ENCODE measurements at places on chromosomes 13 and 19. TPM values are rescaled to one million over a fixed set of nuclear protein-coding genes. Genes with fewer than 3 reads are reported as not detected.
A peak's percentile ranks its signal among the peaks of the same experiment; 100 is the strongest.

- DNase-seq: peak; percentile 53
Observed at GRCh38 chr19:45767410-45767880, 1.6 kb downstream of the SIX5 start.

- no peak for DNase-seq
Observed at GRCh38 chr13:92739306-92739818, 487.2 kb upstream of the GPC6 start.

DNA sequence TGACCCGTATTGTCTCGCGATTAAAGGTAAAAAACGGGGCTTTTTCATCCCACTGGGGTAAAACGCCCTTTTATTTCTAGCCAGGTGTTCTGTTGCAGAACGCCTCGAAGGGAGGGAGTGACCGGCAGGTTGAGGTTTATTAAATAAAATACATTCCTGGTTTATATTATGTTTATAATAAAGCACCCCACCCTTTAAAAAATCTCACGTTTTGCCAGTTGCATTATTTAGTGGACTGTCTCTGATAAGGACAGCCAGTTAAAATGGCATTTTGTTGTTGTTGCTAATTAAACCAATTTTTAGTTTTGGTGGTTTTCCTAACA, 25.1 kb upstream of the ZNF850 start:
- no peak for DNase-seq

Gene FUT1
- total RNA-seq: 1.0 TPM

DNA sequence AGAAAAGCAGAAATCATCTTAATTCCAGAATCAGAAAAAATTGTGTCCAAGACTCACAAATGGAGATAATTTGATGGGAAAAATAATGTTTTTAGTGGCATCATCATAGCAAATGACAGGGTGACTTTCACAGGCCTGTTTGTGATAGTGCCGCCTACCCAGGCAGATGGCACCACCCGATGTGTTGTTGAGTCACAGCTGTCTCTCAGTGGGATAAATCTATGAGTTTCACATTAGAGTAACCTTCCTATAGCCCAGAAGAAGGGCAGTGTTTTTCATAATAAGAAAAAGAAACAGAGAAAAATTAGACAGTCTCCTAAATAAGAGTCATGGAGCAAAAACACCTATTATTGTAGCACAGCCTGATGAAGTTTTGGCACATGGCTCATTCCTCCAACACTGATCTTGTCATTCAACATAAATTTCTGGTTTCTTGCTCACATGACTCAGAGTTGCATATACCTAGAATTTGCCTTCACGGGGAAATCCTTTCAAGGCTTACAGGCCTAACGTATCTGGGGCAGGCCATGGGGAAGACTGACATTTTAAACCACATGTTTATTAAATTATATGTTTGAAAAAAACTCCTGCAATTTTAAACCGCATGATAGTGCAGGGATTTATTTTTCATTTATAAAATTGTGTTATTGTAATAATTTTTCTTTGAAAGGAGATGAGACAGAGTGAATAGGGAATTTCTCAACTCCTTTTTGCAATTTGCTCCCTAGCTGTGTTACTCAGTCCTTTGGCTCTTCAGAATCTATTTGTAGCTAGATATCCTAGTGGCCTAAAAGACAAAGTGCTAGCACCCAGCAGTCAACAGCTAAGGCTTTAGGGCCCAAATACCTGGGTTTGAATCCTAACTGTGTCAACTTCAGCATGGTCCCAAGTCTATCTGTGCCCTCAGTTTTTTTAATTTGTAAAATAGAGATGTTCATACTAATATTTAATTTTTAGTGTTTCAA, 393.7 kb downstream of the NDFIP2 start:
- no peak for DNase-seq

DNA sequence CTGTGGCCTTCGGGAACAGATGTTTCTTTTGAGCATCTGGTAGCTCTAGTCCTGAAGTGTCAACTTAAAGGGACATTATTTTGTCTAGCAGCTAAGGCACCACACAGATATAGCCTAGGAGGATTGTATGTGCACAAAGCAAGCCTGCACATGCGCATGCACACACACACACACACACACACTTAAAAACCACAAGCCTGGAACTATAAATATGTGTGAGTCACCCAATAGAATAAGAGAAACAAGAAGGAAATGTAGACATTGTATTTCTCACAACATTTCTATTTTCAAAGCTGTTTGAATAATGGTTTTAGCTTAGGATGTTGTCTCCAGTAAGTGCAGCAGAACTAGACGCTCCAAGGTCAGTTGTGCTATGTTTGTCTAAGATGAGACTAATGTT, 516.5 kb downstream of the SUCLA2 start:
- no peak for DNase-seq

Gene UBE2L5
- total RNA-seq: not detected

DNA sequence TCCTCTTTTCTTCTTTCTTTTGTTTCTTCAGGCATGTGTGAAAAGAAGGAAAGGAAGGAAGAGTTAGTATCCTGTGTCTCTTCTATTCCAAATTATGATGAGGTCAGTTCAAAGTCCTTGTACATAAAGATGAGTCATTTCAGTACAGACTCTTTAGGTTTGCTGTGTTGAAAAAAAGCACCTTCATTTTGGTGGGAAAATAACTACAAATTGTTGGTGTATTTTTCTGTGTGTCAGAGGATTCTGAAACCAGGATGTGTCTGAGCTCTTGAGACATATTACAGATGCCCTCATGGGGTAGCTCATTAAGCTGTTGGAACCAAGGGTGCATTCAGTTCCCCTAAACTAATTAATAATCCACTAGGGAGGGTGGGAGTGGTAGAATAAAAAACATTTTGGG, 5.8 kb upstream of the HSPH1 start:
- DNase-seq: no peak

DNA sequence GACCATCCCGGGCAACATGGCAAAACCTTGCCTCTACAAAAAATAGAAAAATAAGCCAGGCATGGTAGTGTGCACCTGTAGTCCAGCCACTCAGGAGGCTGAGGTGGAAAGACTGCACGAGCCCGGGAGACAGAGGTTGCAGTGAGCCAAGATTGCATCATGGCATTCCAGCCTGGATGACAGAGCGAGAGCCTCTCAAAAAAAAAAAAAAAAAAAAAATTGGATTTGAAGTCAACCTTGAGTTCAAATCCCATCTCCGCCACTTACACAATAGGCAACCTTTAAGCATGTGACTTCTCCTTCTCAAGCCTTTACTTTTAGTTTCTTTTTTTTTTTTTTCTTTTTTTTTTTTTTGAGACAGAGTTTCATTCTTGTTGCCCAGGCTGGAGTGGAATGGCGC, 12.0 kb downstream of the KASH5 start:
- DNase-seq: no peak
